Right ventricle myocardium inferior (tissue), 1 donor: ENCODE measurements at places on chromosomes 12 and 14. TPM values are rescaled to one million over a fixed set of nuclear protein-coding genes. Genes with fewer than 3 reads are reported as not detected.

DNA sequence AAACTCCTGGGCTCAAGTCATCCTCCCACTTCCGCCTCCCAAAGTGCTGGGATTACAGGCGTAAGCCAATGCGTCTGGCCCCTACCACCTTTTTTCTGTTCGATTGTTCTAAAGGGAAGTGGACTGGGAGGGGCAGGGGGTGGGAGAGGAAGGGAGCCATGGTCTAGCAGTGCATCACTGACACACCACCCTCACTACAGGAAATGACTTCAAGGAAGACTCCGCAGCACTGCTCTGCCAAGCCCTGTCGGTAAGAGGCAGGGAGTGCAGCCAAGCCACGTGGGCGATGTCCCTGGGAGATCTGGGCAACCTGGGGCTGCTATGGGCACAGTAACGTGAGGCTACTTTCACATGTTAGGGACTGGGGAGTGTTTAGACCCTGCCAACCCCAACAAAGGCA lies 18.0 kb downstream of the LRRC74A start:
- DNase-seq = peak; percentile 83

DNA sequence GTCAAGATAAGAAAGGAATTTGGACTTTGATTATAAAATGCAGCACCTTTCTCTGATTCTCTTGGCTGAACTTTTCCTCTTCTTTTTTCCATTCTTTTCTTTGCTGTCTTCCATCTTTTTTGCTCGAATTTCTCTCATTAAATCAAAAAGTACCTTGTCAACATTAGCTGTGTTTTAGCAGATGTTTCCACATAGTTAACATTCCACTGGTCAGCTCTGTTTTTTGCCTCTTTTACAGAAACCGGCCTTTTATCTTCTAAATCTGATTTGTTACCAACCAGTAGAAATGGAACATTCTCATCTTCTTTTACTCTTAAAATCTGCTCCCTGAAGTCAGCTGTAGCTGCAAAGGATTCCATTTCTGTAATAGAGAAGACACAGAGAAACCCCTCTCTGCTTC lies 71.1 kb upstream of the SYT1 start:
- no peak for DNase-seq

GRCh38 chr12:15280930-15281329 lies 41.4 kb upstream of the PTPRO start:
- DNase-seq = no peak

- DNase-seq = no peak
These were observed 144.6 kb downstream of the RAD51B start for GRCh38 chr14:67963960-67964812.

FAM90A1 gene
- total RNA-seq = 0.46 TPM

DNA sequence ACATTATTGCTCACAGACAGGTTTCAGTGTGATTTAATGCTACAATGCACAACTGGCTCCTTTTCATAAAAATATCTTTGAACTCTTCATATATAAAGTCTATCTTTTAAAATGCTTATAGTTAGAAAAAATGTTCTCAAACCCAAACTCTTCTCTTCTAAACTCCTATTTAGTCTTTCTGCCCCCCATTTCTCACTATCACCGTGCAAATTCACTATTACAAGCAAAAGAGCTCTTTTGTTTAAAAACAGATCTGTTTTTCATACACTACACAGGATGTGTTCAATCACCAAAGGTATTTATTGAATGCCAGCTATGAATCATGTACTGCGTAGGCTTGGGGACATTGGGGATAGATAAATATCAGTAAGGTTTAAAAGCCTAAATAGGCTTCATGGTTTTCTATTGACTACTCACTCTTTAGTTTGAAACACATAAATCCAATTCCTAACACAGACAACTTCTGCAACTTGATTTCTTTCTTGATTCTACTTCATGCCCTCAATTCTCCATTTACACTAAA lies 692.3 kb downstream of the C12orf50 start:
- DNase-seq = no peak

- no peak for DNase-seq
These were observed 141.8 kb downstream of the MYRFL start for GRCh38 chr12:69966839-69967238.

CCDC175 gene
- not detected for total RNA-seq

LALBA gene
- total RNA-seq = not detected

KERA gene
- total RNA-seq = not detected

GRCh38 chr14:81831128-81831820 lies 297.6 kb upstream of the SEL1L start:
- peak; percentile 74 for DNase-seq

CABP1 gene
- 5.5 TPM for total RNA-seq

PLCZ1 gene
- not detected for total RNA-seq

GRCh38 chr14:61780125-61780524 lies 17.9 kb downstream of the SNAPC1 start:
- no peak for DNase-seq

BCDIN3D gene
- total RNA-seq = 2.6 TPM

GRCh38 chr14:90871605-90872233 lies 55.5 kb upstream of the TTC7B start:
- no peak for DNase-seq
